ENCODE measurements at places on chromosomes 5 and 9.
A peak's percentile ranks its signal among the peaks of the same experiment; 100 is the strongest.

GRCh38 chr5:38154615-38155204 is 103.6 kb upstream of the EGFLAM start:
- no peak for DNase-seq

- no peak for DNase-seq
These were observed 87.9 kb downstream of the SLC1A3 start for GRCh38 chr5:36694351-36694750.

DNA sequence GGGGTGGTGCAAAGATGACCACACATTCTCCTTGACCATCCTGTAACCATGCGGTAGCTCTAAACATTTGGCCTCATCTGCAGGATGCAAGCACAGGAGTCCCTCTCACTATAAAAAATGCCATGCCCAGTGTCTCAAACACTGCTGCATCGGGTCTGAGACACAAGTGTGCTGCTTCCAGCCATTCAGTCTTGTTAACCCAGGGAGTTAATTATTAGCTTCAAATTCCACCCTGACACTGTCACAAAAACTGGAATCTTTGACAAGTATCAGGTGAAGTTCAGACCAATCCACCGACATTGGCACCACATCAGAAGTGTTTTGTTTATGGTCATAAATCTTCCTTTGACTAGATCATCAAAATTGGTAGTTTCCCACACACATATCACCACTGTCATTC is 119.1 kb upstream of the RASEF start:
- no peak for DNase-seq

GRCh38 chr9:113585085-113585442 is 121.5 kb downstream of the RGS3 start:
- no peak for DNase-seq

GRCh38 chr9:96152550-96152949 is 149.4 kb downstream of the HSD17B3 start:
- DNase-seq: no peak

GRCh38 chr9:82820186-82820585 is 242.8 kb downstream of the RASEF start:
- DNase-seq: no peak

- DNase-seq: peak; percentile 39
These were observed 12.6 kb upstream of the MUSK start for GRCh38 chr9:110655754-110656641.

GRCh38 chr9:972501-973294 is 3.8 kb upstream of the DMRT3 start:
- no peak for DNase-seq

DNA sequence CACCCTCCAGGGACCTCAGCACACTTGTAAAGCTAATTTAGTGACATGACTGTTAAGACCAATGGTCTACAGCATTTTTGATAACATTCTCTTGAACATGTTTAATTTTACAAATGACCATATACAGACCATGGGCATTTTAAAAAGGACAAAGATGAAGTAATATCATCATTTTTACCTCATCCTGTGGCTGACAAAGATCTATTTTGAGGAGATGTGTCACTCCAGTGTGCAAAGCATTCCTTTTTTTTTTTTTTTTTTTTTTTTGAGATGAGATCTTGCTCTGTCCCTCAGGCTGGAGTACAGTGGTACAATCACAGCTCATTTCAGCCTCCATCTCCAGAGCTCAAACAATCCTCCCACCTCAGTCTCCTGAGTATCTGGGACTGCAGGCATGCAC is 118.2 kb upstream of the TBC1D2 start:
- DNase-seq: no peak

- DNase-seq: no peak
These were observed 5.2 kb downstream of the BASP1 start for GRCh38 chr5:17222664-17223063.

DNA sequence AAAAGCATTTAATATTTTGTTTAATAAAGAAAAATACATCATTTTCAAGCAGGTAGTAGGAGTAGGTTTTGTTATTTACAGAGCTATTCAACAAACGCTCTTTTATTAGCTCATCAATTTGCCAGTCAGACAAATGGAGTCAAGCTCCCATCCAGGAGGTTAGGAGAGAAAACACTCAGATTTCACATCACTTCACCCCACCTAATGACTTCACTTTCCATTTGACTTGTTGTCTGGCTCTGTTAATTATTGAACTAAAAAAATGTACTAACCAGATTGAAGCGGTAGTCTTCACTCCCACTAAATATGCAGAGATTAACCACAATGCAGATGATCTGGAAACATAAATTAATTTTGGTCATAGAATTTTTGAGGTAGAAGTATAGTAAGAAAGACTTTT is 193.6 kb upstream of the VCAN start:
- DNase-seq: no peak

- no peak for DNase-seq
These were observed 46.0 kb downstream of the SLC44A1 start for GRCh38 chr9:105290418-105290817.

DNA sequence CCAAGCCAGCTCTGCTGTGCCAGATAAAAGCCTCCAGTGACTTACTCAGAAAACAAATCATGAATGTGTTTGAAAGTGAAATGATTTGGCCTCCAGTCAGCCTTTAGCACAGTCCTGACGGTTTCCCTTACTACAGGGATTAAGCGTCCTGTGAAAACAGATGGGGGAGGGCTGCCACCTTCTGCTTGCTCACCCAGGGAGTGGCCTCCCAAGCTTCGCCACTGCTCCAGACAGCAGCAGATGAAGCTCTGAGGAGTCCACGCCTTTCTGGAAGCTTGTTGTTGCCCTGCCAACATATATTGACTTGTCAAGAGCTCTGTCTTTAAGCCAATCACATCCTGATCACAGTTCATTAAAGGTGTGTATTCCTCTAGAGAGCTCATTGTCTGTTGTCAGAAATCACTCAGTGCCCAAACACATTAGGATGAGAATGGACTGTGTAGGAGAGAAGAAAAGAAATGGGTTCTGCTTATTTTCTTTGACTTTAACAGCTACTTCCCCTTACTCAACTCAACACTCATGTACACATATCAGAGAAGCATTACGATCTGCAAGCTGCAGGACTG is 4.9 kb upstream of the FYB1 start:
- DNase-seq: no peak

DNA sequence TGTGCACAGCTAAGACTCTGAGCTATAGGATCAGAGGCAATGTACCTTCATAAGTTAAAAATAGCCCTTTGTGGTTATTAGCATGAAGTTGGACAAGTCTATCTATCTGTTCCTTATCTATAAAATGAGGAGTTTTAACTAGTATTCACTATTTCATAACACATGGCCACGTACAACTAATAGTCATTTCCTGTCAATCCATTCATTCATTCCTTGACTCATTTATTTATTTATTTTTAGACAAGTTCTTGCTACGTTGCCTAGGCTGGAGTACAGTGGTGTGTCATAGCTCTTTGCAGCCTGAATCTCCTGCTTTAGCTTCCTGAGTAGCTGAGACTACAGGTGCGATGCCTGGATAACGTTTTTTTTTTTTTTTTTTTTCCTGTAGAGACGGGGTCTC is 92.1 kb downstream of the NR3C1 start:
- DNase-seq: no peak

- DNase-seq: no peak
These were observed 71.2 kb downstream of the ZSWIM6 start for GRCh38 chr5:61402970-61403900.

DNA sequence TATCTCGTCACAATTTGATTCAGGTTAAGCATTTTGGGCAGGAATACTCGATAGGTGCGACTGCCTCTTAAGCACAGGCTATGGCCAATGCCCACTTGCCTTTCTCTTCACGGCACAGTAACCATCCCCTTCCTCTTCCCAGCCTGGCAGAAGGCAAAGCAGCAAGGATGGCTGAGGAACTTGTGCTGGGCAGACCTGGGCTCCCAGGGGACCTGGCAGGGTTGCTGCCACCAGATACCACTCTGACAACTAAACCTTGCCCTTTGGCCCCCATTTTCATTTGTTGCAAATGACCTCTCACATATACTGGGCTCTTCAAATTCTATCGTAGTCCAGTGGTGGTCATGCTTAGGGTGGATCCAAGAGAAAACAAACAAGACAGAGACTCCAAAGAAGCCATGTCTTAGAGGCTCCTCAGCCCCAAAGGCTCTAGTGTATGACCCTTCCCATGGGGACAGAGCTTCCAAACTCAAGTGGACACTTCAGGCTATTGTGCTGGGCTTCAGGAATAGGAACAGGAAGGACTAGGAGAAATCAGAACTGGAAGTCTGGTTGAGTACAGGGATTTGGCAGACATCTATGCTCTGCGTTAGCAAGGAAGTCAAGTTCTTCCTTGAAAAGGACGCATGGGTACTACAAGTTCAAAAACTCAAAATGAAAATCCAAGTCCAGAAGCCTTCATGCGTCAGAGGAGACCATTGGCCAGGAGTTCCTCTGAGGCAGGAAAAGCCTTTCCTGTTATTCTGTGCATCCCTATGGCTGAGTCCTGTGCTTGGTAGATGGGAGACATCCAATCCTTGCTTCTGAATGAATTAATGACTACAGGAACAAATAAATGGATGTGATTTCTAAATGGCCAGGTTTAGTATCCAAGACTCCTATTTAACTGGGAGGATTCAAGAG is 64.6 kb upstream of the PLPP1 start:
- DNase-seq: no peak

- DNase-seq: no peak
These were observed 2.1 kb downstream of the MXD3 start for GRCh38 chr5:177309351-177310191.

- no peak for DNase-seq
These were observed 72.5 kb upstream of the UBTD2 start for GRCh38 chr5:172356047-172356446.

GRCh38 chr5:106730912-106731311 is 939.8 kb downstream of the EFNA5 start:
- DNase-seq: no peak

GRCh38 chr5:78797936-78798672 is 149.5 kb upstream of the LHFPL2 start:
- no peak for DNase-seq

GRCh38 chr9:69122549-69123141 is 51.4 kb upstream of the TJP2 start:
- no peak for DNase-seq

GRCh38 chr5:112630246-112631009 is 107.3 kb upstream of the APC start:
- no peak for DNase-seq

DNA sequence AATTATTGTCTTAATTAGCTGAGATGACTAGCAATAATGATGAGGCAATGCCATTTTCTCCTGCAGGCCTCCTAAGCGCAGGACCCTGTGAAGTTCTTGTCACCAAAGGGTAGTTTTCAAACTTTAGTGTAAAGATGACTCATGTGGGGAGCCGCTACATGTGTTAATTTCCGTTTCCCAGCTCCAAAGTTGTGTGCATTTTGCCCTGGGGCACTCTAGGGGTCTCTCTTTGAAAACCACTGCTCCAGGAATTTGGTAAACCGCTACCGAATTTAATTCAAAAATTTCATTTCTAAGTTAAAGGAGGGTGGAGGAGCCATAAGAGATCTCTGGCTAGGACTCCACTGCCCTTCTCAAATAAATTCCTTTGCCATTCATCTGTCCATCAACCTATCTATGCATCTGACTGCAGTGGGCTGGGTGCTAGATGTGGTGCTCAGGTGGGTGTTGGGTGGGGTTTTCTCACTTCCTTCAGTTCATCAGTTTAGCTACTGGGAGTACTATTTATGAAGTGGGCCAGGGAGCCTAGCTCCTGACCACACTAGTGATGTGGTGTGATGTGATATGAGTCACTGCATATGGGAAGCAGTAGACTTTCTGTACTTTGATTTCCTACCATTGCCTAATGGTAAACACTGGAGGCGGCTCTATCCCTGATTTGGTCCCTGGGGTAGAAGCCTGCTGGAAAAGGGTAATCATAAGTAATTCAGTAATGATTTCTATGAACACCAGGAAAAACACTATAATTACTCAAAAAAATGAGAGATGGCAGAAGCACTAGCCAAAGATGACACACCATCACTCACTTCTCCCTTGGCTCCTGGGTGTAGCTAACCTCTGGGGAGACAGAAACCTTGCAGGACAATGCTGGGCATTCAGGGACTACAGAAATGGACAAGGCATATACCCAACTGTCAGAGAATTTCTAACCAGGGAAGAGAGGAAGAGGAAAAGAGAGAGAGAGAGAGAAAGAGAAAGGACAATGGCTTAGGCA is 4.0 kb upstream of the ZSWIM6 start:
- DNase-seq: no peak

DNA sequence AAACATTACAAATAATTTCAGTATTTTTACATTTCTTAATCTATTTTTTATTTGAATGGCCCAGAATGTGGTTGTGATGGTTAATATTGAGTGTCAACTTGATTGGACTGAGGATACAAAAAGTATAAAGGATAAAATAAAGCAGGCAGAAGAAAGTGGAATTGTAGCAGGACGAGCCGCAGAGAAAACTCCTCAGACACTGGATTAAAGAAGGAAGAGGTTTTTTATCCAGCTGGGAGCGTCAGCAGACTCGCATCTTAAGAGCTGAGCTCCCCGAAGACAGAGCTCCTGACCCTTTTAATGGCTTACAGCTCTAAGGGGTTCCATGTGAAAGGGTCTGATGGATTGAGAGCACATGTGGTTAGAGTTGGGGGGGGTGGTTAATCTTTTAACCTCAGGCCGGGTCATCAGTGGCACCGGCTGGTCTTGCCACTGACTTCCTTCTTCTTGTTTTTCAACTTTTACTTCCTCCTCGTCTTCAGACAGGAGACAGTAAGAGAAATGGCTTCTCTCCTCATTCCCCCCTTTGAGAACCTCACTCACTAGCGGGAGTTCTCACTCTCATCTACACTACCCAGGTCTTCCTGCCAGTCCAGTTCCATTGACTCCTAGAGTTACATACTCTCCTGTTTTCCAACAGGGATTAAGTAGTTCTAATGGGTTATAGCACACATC is 80.0 kb downstream of the TMEM161B start:
- DNase-seq: no peak

DNA sequence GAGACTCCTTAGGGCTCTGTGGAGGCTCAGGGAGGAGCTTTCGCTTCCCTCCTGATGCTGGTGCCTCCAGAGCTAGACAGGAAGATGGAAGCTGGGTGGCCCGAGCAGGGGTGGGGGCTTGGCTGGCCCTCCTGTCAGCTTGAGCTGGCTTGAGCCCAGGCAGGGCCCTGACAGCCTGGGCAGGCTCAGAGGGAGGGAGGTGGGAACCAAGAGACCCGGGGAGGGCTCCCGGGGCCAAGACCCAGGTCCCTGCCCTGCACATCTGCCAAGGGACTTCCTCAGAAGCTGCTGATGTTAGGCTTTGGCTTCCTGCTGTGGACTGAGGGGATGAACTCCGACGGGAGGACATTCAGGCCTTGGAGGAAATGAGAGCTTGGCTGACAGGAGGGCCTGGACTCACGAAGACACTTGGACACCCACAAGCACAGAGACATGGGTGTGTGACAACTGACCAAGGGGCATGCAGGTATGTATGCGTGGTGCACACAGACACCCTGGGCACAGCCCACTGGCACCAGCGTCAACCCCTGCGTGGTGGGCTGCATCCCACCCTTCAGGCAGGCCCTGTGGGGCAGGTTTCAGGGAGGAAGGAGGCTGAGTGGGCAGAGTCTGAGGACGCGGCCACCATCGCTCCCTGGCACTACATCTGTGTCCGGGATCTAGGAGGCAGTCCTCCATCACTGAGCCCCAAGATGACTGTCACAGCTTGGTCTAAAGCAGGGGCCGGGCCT is 1.7 kb upstream of the LTC4S start:
- DNase-seq: peak; percentile 43

GRCh38 chr9:128470560-128470959 is 14.8 kb downstream of the ODF2 start:
- no peak for DNase-seq

- no peak for DNase-seq
These were observed 131.7 kb downstream of the ADGRV1 start for GRCh38 chr5:90690307-90690706.
